Stimulated activated CD4-positive, alpha-beta T cell treated with anti-CD3 and anti-CD28 coated beads, TNF-alpha, amount 100 ng/mL, for 48 hours (primary cell): ENCODE measurements at places on chromosomes 5 and 9.
A peak's percentile ranks its signal among the peaks of the same experiment; 100 is the strongest.

DNA sequence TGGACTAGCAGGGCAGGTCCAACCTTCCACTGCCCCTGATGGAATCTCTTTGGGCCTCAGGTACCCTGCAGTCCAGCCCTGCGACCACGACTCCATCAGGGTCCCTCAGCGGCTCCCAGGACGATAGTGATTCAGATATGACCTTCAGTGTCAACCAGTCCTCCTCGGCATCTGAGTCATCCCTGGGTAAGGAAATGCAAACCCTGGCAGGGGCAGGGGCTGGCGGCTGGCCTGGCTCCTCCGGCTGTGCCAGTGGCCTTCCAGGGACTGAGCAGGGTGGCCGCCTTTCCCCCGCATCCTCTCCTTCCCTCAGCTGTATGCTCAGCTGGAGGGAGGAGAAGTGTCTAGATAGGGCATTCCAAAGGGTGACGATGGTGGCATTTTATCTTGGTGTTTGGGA, 45.0 kb downstream of the NEURL1B start:
- no peak for DNase-seq

- DNase-seq: no peak
Measured at GRCh38 chr5:168407211-168407610, 79.1 kb upstream of the RARS1 start.

DNA sequence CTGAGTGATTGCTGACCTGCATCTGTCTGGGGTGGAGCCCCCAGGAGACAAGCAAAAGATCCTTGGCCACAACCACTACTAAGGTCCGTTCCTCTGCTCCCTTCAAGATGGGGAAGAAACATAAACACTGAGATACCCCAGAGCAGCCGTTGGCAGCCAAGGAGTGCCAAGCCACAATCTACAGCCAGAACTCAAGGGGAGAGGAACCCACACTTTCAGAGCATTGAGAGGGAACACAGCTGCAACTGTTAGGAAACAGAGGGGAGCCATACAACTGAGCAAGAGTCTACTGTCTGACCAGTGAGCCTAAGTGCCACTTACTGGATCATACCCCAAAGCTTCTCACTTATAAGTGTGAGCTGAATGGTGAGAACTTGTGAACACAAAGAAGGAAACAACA, 44.6 kb upstream of the ADRB2 start:
- DNase-seq: no peak

DNA sequence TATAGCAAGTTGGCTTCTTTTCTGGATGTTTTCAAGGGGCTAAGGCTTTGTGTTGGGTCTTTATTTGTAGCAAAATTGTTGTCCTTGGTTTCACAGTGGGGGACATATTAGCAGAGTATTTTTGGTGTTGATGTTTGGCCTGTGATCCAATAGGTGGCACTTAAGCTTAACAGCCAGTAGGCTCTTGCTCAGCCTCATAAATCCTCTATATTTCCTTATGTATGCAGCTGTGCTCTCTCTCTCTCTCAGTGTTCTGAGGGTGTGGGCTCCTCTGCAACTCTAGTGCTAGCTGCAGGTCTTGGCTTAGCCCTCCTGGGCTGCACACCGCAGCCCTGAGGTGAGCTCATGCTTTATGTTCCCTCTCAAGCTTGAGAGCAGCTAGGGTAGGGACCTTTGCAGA, 195.0 kb upstream of the GHR start:
- DNase-seq: no peak

GRCh38 chr5:44150075-44150723, 239.0 kb downstream of the FGF10 start:
- DNase-seq: no peak

GRCh38 chr9:104779946-104780535, 16.1 kb downstream of the NIPSNAP3B start:
- DNase-seq: no peak

GRCh38 chr9:93473411-93473810, 20.0 kb upstream of the FAM120AOS start:
- no peak for DNase-seq

GRCh38 chr5:124912638-124913328, 166.3 kb upstream of the ZNF608 start:
- no peak for DNase-seq

GRCh38 chr5:137651022-137651421, 84.9 kb downstream of the KLHL3 start:
- DNase-seq: no peak

DNA sequence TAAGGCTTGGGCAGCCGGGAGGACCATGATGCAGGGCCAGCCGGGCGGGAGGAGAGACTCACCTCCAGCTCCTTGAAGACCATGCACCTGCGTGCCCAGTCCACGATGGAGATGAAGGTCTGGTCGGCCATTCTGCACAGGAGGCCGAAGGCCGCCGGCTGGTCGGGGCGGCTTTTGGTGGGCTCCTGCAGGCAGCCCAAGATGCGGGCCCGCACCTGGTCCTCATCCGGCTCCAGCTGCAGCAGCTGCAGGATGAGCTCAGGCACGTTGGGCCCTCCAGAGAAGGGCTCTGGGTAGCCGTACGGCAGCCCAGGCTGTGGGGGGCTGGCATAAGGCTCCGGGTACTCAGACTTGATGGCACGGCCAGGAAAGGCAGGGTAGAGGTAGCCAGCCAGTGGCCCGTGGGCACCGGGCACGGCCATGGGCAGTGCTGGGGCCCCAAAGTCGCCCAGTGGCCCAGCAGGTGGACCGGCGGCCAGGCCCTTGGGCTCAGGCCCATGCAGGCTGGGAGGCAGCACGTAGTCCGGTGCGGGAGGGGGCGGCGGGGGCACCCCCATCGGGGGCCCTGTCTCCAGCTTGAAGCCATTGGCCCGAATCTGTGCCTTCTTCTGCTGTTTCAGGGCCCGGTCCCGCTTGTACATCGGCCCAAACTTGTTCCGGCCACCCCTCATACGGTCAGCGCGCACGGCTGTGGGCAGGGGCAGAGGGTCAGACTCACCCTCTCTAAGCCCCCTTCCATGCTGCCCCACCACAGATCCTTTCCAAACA, 7.0 kb downstream of the NR5A1 start:
- DNase-seq: no peak

- no peak for DNase-seq
Measured at GRCh38 chr5:5122776-5123175, 17.4 kb upstream of the ADAMTS16 start.

DNA sequence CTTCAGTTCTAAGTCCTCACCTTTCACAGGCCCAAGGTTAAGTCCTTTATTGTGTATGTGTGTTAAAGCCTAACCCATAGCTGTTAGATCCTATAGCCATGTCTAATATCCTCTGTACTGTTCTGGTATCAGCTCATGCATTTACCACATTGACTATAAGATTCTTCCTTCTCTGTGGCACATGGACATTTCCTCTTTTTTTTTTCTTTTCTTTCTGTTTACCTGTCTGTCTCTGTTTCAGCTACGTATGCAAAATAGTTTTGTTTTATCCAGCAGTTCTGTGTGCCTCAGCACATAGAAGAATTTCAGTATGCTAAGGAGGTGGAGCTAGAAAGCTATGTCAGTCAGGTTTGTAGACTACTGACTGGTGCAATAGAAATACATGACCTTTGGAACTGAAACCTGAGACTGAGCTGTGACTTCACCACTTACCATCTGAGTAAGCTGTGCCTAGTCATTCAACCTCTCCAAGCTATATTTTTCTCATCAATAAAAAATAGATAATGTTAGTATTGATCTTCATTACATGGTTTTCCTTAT, 155.6 kb upstream of the VLDLR start:
- DNase-seq: no peak

GRCh38 chr9:37921546-37922300, 17.8 kb upstream of the SLC25A51 start:
- DNase-seq: no peak

- DNase-seq: no peak
Measured at GRCh38 chr5:93721511-93721910, 19.9 kb downstream of the POU5F2 start.

DNA sequence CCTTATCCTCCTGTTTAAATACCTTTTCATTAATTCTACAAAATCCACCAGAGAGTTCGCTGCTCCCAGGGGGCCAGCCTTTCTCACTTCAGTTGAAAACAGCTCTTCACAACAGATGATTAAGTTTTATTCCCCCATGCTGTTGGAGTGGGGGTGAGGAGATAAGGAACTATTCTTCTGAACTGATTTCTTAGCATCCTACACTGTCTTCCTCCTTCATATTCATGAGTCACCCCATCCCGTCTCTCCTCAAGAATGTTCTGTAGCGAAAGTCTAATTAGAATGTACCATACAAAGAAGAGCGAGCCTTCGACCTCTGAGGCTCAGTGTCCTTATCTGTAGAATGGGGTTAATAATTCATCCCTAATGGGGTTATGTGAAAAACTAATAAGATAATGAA, 138.0 kb downstream of the PIK3R1 start:
- no peak for DNase-seq

GRCh38 chr5:96279801-96280542, 153.1 kb downstream of the PCSK1 start:
- DNase-seq: no peak

DNA sequence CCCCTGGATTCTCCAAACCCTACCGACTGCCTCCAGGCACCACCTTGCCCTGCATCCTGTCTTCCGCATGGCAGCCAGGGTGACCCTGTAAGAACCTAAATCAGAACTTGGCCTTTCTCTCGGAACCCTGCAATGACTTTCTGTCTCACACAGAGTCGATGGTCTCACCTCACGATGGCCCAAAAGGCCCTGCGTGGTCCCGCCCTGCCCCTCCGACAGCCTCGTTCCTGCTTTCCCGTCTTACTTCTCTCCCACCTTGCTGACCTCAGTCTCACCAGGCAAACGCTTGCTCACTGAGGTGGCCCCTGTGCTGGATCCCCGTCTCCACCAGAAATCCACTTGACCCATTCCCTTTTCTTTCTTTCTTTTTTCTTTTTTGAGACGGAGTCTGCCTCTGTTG, 142.7 kb upstream of the PHYKPL start:
- no peak for DNase-seq

DNA sequence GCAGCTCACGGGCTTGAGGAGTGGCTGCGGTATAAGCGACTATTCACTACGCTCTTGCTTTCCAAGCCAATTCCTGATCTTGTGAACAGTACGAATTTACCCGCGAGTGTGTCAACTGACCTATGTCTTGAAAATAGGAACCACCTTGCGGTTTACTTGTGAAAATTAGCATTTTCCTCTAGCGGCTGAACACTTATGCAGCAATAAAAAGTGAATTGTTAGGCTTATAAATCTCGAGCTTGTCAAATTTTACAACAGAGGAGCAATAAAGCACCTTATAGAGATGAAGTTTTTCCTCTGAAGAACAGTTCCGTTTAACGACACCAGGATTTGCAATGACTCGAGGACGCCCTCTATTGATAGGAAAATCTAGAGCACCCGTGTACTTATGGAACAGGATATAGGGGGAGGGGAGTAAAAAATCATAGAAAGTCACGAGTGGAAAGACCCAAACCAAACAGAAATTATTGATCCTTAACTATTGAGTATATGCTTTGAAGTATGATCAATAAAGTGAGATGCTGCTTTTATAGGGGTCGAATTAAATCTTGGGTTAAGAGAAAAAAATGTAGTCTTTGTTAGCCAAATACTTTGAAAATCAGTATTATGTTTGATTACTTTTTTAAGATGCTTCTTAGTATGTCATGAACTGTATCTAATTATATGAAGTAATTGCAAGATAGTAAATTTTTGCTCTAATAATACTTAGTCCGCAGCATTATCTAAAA, 1.9 kb upstream of the RGMB start:
- DNase-seq: peak; percentile 46

GRCh38 chr9:10062629-10063395, 550.0 kb downstream of the PTPRD start:
- no peak for DNase-seq

DNA sequence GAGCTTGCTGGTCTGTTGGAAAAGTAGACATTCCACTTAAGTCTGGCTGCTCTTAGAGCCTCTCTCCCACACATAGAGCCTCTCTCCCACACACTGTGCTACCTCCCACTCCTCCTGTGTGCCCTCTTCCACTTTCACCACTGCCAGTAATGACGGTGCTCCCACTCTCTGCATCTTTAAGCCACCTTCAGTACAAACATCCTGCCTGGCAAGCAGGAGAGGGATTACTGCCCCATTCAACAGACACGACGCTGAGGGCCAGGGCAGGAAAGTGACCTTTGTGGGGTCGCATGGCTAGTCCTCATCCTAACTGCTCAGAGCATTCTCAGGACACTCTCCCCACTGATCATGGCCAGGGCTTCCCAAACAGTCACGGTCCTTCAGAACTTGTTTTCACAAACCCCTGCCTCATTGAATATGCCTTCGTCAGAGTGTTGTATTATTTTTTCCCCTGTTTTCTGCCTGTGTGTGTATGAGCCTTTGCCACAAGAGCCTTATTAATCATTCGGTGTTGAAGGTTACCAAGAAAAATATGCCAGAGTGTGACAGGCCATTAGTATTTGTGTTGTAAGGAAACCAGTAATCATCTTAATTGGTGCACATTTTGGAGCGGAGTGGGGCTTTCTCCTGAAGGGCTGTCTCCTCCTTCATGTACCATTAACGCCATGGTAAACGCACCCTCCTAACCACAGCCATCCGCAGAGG, 87.1 kb upstream of the SAP30L start:
- DNase-seq: no peak

DNA sequence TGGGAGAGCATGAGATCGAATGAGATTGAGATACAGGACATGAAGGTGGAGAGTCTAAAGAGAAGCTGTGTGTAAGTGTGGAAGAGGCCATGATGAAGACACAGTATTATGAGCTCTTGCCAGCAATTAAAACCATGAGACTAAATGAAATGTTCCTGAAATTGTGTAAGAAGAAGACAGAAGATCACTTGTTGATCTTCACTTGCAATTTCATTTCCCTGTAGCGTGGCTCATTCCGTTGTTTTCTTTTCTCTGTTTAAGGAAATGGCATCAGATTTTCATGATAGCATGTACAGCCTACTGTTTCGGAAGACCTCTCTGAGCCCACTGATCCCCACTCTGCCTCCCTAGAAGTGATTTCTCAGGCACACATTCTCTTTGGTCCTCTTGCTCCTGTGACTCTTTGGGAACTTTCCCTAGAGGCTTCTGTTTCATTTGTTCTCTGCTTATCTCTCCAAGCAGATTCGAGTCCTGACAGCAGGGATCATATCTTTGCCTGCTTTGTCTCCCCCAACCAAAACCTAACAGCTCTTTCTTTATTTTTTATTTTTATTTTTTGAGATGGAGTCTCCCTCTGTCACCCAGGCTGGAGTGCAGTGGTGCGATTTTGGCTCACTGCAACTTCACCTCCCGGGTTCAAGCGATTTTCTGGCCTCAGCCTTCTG, 16.8 kb downstream of the PIP5K1B start:
- DNase-seq: no peak

GRCh38 chr5:143428738-143429420, 25.4 kb upstream of the NR3C1 start:
- DNase-seq: no peak

- DNase-seq: no peak
Measured at GRCh38 chr9:5971740-5972139, 43.7 kb downstream of the RANBP6 start.

- no peak for DNase-seq
Measured at GRCh38 chr5:33846851-33847250, 44.9 kb downstream of the ADAMTS12 start.

DNA sequence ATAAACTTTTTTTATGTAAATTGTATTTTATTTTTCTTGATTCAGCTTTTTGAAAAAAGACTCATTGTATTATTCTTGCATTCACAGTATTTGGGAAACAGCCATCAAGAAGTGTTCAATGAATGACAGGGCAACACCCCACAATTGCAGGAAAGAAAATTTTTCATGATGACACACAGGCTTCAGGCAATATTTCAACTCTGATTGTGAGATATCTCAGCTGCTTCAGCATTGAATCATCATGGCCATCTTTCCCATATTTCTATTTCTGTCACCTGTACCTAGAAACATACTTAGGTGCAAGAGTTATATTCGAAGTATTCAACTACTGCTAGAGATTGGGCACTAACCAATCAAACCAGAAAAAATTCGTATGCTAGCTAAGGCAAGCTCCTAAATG, 446.0 kb downstream of the ISL1 start:
- DNase-seq: no peak

GRCh38 chr5:94849821-94850736, 231.6 kb downstream of the SLF1 start:
- DNase-seq: no peak
